ENCODE measurements at places on chromosomes 1 and 21. TPM values are rescaled to one million over a fixed set of nuclear protein-coding genes. Genes with fewer than 3 reads are reported as not detected.

DNA sequence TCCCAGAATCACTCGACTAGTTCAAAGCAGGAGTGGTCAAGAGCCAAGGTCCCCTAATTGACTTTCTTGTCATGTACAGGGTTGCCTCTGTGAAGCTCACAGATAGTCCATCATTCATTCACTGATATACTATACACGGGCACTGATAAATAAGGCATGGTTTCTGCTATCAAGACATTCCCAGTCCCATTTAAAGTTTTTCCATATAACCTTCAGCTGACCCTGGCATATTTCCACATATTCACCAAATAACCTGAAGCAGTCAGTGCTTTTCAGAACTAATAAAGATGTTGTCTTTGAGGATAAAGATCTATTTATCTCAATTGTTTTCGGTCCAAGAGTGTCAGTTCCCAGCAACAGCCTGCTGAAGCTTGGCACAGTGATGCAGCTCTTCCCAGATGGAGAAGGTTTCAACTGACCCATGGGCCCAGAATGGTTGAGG, 173.4 kb downstream of the ZZZ3 start:
- DNase-seq: no peak

DNA sequence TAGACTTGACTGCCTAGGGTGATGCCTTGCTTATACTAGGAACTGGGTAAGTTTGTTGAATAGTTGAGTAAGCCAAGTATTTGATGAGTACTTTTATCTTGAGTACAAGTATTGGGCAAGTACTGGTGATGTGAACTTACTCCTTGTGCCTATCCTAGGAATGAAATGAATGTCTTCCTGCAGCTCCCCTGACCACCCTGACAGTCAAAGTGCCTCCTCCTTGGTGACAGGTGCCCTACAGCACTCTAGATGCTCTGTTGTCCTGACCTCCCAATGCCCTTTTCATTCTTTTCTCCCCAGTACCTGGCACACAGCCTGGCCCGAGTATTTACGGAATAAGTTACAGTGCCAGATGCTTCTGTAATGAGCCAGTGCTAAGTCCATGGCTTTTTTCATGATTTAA, 25.5 kb downstream of the PCSK9 start:
- DNase-seq: no peak

Gene MTMR11
- 5.2 TPM for total RNA-seq

Gene CHIA
- total RNA-seq: not detected

Gene CDCA8
- 46.9 TPM for total RNA-seq

Gene C1QA
- total RNA-seq: not detected

Gene MAB21L3
- total RNA-seq: not detected

Gene ZNF684
- total RNA-seq: 9.2 TPM

GRCh38 chr21:29730281-29730680, 209.5 kb downstream of the GRIK1 start:
- no peak for DNase-seq

- no peak for DNase-seq
Observed at GRCh38 chr1:172005856-172006255, 164.6 kb downstream of the DNM3 start.

Gene ZMYND12
- 2.6 TPM for total RNA-seq

DNA sequence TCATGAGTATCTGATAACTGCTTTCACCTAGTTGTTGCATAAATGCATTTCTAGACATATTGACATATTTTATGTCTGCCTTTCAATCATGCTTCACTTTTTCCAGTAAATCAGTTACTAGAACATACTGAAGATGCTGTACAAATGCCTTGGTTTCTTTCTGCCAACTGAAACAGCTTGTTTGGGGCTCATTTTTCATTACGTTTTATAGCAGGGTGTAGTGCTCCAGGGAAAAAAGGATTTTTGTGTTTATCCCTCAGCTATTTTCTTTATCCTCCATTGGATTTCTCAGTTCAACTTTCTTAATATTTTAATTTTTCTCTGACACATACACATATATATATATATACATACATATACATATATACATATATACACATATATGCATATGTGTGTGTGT, 51.7 kb downstream of the IL23R start:
- no peak for DNase-seq

DNA sequence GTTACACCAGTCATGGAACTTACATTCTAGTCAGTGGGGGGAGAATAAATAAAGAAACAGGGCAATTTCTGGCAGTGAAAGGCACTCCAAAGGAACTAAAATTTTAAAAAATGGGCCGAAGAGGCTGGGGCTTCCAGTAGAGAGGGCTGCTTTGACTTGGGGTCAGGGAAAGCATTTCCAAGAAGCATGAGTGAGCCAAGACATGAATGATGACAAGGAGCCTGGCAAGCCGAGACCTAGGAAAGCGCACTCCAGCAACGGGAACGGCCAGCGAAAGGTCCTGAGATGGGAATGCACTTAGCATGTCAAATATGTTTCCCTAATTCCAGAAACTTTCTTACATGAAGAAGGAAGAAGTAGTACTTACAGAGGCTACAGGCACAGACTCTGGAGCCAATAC, 95.4 kb upstream of the NGF start:
- no peak for DNase-seq

- DNase-seq: peak; percentile 64
Observed at GRCh38 chr1:155026154-155026553, 7.4 kb downstream of the DCST2 start.

- DNase-seq: no peak
Observed at GRCh38 chr21:27406300-27407009, 439.6 kb upstream of the ADAMTS5 start.

- no peak for DNase-seq
Observed at GRCh38 chr1:35866991-35867390, 16.0 kb upstream of the AGO1 start.

DNA sequence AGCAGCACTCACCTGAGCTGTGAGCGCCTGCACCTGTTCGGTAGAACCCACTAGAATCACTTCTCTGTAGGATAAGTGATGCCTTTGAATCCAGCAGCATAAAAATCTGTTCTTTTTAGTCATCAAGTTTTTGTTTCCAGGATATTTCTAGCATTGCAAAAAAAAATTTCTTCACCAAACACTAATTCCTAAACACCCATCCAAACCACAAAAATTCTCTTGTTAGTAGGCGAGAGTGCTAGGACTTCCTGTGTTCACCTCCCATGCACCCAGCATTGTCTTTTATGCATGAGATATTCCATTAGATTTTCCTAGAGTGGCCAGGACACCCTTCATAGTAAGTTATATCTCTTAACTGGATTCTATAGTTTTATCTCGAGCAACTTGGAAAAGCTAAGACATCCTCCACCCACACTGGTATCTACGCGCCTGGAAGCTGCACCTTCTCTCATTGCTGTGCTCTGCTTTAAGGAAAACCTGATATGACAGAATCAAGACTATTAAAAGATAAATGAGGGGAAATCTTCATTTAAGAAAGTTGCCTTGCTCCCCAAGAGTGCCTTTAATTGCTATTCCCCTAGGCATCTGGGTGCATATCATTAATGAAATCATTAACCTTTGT, 12.3 kb downstream of the SERTAD4 start:
- DNase-seq: no peak

DNA sequence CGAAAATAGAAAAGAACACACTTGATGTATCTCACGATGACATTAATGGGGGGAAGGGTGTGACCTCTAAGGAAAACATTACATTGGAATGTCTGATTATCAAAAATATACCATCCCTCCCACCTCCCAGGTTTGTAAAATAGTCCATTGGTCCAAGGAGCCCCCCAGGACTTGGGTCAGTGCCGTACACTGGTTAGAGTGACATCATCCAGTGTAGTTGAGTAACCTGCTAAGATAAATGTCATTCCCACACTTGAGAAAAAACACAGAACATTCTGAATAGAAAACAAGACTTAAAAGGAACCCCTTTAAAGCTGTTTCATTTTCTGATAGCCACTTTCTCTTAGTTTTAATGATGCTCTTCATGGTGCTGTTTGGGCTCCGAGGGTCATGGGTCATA, 15.2 kb downstream of the DDX20 start:
- DNase-seq: no peak

DNA sequence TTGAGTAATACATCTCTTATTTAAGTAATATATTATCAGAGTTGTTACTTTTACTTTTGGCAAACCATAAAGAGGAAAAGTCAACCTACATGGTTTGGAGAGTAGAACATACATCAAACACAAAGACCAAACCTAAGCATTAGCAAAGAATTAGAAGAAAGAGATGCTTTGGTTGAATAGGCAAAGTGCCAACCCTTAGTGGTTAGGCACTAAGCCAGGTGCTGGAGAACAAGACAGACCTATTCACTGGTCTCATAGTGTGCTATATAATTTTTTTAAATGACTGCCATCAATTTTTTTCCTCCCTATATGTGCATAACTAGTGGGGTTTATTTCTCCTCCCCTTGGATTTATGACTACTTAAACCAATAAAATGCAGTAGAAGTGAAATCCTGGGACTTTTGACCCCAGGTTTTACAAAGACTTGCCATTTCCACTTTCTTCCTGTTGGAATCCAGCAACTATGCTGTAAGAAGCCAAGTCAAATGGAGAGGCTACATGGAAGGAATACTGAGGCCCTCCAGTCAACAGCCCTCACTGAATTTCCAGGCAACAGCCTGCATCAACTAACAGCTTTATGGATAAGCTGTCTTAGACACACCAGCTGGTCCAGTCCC, 69.8 kb upstream of the HAO2 start:
- no peak for DNase-seq

DNA sequence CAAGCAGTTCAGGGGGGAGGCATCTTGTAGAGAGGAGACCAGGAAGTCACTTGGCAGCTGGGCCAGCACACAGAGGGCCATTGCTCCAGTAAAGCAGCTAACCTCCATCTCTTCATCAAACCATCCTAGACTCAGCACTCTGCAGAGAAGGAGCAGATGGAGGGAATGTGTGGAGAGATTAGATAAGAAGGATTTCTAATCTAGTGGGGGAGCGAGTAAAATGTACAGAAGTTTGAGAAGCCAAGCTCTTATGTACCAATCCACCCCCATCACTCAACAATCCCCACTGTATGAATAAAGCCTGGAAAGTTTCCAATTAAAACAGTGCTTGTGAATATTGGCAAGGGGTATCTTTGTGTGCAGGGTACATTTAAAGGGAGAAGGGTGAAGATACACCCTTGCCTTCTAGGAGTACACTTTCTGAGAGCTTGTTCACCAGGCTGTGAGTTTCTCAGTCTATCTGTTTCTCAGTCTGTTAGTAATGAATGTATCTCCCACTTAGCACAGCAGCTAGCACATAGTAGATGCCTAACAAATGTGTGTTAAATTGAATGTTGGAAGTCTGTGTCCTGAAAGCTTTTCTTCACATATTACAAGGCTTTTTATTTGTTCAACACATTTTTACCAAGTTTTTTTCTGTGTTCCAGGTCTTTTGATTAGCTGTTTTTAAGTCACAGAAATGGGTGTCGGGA, 142.7 kb upstream of the UBE2U start:
- DNase-seq: no peak

- DNase-seq: no peak
Observed at GRCh38 chr1:61873581-61873980, 131.3 kb downstream of the PATJ start.

- DNase-seq: no peak
Observed at GRCh38 chr1:241181471-241181870, 175.5 kb downstream of the RGS7 start.

Gene FAM72B
- 32.4 TPM for total RNA-seq

GRCh38 chr1:8317647-8318381, at the start of gene SLC45A1:
TSS of gene SLC45A1 (plus strand) at chr1:8318114. CDS start at chr1:8324330, 6,216 bp downstream.
- peak; percentile 96 for DNase-seq

GRCh38 chr1:238329671-238330070, 438.9 kb upstream of the ZP4 start:
- DNase-seq: no peak

Gene KCNH1
- not detected for total RNA-seq

GRCh38 chr1:153345187-153346076, 3.2 kb downstream of the PGLYRP4 start:
- peak; percentile 6 for DNase-seq

DNA sequence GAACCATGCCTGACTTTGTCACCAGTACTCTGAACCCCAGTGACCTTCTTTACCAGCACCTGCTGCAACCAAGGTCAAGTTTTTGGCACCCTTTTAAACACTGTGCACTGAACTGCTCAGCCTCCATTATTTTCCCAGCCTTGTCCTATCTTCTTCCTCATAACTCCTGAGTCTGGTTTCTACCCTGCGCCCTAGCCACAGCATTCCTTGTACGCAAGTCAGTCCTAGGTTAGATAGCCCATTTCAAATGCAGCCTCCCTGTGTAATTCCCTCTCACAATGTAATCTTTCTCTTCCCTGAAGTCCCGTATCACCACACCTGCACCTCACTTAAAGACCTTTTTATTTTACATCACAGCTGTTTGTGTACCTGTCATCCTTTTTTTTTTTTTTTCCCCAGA, 37.2 kb downstream of the DNTTIP2 start:
- DNase-seq: no peak

Gene FCRL6
- total RNA-seq: not detected

Gene AADACL4
- total RNA-seq: not detected

GRCh38 chr1:11645670-11646265, 8.5 kb downstream of the FBXO2 start:
- DNase-seq: peak; percentile 86

GRCh38 chr1:185144233-185144632, 12.5 kb downstream of the TRMT1L start:
- DNase-seq: no peak

GRCh38 chr1:170262276-170262939, 116.6 kb downstream of the NTMT2 start:
- no peak for DNase-seq

DNA sequence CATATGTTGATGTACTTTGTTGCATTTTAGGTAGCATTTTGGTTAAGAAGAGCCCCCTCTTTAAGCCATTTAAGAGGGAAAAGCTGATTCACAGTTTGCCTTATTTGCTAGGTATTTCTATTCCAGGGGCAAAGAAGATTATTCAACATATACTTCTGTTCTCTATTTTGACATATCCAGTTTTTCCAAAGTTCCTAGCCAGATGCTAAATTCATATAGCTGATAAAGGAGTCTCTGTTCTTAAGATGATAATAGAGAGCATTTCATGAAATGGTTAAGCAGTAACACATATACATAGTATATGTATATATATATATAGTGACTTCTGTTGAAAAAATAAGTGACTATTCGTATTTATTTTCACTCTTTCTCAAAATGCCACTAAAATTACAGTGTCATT, 15.5 kb upstream of the CD55 start:
- DNase-seq: no peak

Gene CDKN2C
- not detected for total RNA-seq

Gene STUM
- total RNA-seq: 0.14 TPM

GRCh38 chr1:181043025-181043888, 9.5 kb downstream of the MR1 start:
- peak; percentile 32 for DNase-seq

Gene MRAP
- total RNA-seq: not detected

DNA sequence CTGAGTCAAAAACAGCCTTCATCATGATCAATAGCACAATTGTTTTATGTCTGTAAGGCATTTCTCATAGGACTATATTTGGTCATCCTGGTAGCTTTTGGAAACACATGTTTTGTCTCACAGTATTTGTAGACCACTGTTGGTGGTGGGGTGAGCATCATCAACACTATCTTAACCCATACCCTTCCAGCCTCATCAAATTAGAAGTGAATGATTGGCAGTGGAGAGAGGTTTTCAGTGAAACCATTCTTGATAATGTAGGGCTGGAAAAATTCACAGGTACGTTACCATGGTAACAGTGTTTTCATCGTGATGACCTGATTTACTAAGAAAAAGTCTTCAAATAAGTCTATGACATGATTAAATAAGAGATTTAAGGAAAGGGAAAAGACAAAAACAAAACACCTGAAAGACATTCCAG, 45.3 kb upstream of the C1orf105 start:
- DNase-seq: no peak

GRCh38 chr1:28249013-28249865, 10.1 kb upstream of the SESN2 start:
- DNase-seq: peak; percentile 65
